ENCODE measurements at places on chromosomes 11 and 22.
A peak's percentile ranks its signal among the peaks of the same experiment; 100 is the strongest.

DNA sequence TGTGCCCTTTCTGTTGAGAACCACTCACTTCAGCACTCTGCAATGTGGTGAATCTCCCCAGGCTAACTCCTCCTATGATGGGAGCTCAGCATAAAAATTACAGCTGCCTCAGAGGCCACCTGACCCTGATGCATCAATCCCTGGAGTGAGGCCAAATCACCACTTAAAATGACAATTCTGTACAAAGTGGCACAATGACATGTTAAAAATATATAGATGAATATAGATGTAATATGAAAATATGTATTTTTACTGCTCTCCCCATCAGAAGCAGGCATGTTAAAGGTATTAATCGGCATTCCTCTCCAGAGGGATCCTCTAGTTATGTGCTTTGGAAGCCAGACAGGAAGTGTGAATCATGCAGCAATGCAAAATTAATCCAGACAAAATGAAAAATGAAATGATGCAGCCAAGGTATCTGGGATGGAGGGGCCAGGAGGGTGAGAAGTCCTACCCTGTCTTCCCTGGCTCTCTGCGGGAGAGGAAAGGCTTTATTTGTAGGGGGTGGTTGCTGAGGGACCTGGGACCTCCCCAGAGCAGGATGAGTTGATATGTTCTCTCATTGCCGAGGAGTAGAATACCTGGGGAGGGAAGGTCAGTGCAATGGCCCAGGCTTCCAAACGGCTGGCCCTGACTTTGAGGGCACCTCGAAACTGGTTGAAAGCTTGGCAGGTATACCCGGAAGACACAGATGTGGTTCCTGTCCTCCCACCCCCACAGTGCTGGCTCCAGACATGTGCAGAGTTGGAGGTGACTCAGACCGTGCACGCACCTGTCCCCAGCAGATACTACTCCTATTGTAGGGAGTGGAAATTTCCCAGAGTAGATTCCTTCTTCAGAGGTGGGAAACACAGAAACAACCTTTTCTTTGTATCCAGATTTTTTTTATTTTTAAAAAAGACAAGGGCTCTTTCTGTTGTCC, 347.9 kb upstream of the NCAM1 start:
- no peak for DNase-seq

GRCh38 chr22:24503137-24503842, 8.2 kb downstream of the UPB1 start:
- DNase-seq, result peak; percentile 59

- DNase-seq, result no peak
Measured at GRCh38 chr11:1547467-1548098, 24.5 kb downstream of the DUSP8 start.

DNA sequence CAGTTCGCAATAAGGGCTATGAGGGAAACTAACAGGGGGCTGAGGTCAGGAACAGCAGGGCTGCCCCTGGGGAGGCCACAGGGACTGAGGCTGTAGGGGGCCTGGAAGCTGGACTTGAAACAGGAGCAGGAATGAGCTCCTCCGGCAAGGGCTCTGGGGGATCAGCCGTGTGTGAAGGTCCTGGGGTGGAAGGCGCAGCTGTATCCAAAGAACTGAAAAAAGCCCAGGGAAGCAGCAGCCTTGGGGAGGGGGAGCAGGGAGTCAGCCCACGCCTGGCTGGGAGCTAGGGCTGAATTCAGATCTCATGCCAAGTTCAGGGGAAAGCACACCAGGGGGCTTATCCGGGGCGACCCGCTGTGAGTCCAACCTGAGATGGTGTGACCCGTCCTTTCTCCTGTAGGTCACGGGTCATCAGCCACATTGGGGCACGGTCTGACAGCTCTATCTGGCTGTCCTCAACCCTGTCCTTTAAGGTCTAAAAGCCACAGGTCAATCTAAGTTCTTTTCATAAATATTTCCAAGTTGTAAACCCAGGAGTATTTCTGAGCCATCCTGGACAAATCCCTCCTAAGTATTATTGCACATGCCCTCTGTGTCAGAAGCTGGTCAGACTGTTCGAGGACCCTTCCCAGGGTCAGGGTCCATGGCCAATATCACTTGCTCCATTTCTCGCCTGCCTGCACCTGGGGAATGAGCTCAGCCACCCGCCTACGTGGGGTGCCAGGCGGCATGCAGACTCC, 18.0 kb downstream of the TP53AIP1 start:
- no peak for DNase-seq

DNA sequence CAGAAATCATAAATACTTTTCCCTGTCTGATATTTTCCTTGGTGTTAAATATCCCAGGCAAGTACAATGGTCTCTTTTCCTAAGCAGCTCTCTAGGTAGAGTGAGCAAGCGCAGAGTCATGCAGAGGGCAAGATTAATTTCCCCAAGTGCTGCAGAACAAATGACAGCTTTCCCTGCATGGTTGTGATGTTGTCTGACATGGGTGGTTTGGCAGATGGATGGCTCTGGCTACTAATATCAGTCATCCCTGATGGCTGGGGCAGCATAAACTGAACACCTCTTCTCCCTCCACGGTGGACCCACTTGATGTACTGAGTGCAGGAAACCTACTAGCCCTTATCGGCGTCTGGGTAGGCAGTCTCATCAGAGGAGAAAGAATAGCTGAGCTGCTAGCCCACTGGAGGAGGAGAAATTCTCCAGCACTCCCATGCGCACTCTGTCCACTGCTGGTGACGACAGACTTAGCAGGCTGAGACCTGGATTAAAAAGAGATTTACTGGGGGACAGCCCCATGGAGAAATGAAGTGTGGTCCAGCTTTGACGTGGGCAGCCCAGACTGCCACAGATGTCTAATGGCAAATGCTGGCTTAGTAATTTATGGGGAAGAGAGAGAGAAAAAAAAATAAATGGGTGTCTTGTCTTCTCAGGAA, 202.9 kb downstream of the DBX1 start:
- DNase-seq, result no peak

DNA sequence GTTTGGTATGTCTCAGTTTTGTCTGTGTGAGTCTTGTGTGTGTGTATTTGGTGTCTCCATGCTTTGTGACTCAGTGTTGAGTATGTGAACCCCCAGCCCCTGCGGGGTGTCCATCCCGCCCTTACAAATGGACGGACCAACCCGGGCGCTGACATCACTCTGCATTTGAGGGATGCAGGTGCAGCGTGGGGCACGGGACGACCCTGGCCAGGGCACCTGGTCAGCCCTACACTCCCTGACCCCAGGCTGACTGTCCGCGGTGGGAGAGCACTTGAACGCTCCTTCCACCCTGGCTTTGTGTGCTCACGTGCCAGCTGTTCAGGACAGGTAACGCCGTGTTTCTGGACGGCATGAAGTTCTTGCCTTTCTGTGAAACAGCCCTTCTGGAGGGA, 369.0 kb downstream of the BRD1 start:
- DNase-seq, result peak; percentile 56

- DNase-seq, result no peak
Measured at GRCh38 chr11:69276165-69276564, 17.8 kb upstream of the MYEOV start.

DNA sequence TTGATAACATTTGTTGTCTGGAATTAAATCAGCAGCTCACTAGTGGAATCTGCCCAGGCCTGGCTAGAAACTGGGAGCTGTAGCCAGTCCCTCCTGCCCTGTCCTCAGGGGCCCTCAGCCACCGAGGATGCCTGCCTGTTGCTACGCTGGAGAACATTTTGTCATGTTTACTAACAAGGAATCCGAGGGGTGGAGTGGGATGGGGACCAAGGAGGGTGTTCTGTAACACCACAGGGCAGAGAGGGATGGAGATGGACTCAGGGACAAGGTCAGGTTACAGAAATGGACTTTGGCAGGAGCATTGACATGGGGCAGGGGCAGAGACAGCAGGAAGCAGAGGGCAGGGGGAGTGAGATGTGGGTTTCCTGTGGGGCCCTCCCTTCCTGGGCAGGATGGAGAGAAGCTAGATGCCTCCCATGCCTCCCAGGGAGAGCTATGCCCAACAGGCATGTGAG, 45.8 kb upstream of the AMPD3 start:
- no peak for DNase-seq

DNA sequence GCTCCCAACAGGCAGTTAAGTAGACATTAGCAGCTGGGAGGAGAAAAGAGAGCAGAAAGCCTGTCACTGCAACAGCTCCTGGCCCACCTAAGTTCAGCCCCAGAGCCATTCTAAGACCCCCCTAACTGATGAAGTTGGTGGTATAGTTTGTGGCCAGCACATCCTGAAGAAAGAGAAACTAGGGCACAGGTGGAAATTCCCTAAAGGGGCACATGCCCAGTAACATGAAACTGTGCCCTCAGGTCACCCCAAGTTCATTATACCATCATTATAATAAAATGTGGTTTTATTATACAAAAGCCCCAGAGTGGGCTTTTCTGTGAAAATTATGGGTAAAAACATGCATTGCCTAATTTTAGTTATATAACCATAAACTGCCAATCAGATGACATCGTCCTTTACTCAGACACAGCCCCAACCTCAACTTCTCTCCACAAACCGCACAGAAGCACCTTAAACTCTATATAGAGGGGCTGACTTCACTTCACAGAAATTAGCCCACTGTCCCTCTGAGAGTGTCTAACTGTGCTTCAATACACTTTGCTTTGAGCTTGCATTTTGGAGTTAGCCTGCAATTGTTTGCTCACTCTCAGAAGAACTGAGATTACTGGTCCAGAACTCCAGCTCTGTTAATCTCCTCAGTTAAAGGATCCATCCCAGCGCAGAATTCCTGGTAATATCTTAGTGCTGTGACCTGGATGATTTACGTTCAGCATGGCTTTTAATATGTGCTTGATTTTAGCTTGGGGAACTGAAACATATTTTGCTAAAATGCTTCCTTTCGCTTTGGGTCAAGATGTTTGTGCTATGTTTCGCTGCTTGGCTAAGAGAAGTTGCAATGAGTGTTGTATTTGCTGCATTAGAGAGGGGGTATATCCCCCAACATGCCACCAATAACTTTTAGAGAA, 1.8 kb upstream of the APOL3 start:
- DNase-seq, result no peak

DNA sequence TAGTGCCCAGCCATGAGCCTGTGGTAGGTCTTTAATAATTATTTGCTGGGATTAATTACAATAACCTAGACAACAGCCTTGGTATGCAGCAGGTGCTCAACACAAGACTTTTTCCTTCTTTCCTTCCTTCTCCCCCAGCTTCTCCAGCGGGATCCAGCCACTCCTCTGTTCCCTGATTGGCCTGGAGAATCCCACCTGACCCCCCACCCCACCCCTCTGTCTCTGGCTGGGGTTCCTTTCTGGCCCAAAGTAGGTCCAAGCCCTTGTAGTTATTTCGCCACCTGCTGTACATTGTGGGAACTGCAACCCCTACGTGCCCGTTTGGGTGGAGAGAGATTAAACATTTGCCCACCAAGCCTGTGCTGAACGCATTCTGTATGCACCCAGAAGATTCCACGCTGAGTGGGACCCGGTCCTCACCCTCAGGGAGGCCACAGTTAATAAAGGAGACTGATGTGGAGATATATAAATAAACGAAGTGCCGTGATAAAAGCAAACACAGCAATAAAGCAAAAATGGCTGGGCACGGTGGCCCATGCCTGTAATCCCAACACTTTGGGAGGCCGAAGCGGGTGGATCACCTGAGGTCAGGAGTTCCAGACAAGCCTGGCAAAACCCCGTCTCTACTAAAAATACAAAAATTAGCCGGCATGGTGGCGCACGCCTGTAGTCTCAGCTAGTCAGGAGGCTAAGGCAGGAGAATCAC, 32.1 kb upstream of the DGKZ start:
- no peak for DNase-seq

DNA sequence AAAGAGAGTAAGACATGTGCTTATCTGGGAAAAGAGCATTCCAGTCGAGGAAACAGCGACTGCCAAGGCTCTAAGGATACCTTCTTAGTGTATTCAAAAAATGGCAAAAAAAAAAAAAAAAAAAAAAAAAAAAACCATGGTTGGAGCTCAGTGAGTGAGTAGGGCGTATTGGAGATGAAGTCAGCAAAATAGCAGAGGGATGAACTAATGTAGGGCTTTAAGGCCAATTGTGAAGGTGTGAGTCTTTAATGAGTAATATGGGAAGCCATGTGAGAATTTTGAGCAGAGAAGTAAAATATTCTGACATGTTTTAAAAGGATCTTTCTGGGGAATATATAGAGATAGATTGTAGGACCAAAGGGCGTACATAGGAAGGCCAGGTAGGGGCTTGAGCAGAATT, 498.6 kb upstream of the ISX start:
- DNase-seq, result no peak

- DNase-seq, result no peak
Measured at GRCh38 chr11:90699791-90700400, 477.0 kb upstream of the CHORDC1 start.

GRCh38 chr11:17683377-17684161, 35.8 kb upstream of the MYOD1 start:
- DNase-seq, result no peak

DNA sequence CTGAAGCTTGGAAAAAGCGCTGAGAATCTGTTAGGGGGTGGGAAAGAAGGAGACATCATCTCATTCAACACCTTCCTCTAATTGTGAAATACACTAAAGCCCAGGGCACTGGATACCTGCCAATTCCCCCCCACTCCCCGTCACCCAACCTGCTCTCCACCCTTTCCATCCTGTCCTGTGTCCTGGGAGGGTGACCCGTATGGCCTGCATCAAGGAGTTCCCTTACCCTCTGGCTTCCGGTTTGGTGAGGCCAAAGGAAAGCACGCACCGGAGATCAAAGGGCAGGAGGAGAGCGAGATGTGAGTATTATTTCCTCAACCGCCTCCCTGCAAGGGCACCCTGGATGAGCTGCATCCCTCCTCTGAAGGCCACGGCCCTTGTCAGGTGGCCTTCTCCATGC, 65.0 kb upstream of the PTPRJ start:
- no peak for DNase-seq

- DNase-seq, result no peak
Measured at GRCh38 chr11:65872586-65873317, at the start of gene EFEMP2. Gene EFEMP2, minus strand, starts transcription at chr11:65872800. Its CDS starts 446 bp downstream, at chr11:65872354.

DNA sequence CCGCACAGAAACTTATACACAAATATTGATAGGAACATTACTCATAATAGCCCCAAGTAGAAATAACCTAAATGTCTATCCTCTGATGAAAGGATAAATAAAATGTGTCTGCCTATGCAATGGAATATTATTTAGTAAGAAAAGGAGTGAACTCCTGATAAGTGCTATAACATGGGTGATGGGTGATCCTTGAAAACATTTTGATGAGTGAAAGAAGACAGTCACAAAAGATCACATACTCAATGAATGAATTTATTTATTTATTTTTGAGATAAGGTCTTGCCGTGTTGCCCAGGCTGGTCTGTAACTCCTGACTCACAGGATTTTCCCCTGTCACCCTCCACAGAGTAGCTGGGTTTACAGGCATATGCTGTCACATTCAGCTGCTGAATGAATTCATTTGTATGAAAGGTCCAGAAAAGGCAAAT, 17.3 kb downstream of the RNF121 start:
- DNase-seq, result no peak

DNA sequence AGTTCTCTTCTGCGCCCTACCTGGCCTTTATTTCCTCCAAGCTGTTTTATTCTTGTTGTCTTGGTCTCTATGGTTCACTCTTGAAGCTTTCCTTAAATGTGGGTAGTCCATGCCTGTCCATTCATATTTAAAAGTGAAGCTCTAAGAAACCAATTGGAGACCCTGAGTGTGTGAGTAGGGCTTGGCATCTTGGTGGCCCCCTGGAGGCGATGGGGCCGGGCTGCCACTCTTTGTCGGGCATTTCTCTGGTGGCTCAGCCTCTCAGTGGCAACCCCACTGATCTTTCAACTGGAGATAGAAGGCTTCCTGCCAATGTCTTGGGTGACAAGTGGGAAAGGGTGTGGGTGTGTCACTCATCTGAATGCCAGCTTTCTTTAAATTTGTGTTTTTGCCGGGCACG, 9.1 kb downstream of the TRPT1 start:
- no peak for DNase-seq

- no peak for DNase-seq
Measured at GRCh38 chr11:70483077-70483861, 84.9 kb downstream of the CTTN start.

GRCh38 chr11:110493346-110493745, 63.6 kb downstream of the FDX1 start:
- no peak for DNase-seq

All from tibial artery (tissue), 4 donors.